ENCODE measurements at places on chromosomes 3 and 15.

GRCh38 chr15:60223176-60223575, 174.6 kb downstream of the ANXA2 start:
- ATAC-seq = peak; percentile 89

DNA sequence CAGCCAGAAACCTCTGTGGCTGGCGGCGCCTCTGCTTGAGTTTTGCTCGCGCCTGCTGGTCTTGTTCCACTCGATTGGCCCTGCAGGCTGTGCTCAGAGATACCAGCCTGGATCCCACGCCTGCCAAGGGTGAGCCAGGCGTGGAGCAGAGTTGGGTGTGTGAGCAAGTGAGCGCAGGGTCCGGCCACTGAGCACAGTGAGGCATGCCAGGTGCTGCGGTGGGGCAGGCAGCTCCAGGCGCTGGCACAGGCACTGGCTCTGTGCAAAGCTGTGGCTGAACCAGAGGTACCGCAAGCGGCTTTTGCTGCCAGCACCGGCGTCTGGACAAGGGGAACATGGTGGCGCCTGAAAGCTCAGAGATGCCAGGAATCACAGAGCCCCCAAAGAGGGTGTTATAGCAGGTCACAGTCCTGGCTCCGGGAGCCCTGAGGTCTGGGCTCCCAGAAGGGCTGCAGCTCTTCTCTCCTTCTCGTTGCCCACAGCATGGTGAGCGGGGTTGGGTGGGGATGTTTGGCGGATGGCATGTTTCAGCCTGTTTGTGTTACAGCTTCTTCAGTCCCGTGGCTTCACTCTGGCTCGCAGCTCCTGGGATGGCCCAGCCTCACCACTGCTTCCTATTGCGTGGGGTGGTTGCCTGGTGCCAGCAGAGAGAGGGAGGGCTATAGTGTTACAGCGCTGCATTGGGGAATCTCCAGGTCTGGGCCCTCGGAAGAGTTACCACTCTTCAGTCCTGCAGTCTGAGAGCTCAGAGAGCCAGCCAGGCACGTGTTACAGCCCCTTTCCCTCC, 73.9 kb downstream of the NR1D2 start:
- no peak for ATAC-seq

DNA sequence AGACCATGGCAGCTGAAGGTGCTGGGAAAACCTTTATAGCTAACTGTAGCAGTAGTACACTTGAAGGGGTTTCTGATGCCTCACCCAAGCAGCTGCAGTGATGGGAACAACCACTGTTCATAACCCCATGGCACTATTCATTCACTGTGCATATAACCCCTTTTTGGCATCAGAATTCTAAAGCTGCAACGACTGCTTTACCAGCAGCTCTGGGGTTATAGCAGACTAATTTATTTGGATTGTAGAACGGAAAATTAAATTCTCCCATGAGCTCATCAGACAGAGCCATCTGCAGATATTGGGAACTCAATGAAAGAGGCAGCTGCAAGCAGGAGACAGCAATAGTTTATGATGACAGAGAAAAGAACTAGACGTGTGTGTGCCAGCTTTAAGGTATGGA, 28.6 kb downstream of the TFDP2 start:
- peak; percentile 75 for ATAC-seq

GRCh38 chr3:108487439-108487838, 23.0 kb downstream of the MYH15 start:
- ATAC-seq = no peak

All from motor neuron (in vitro differentiated cells).